ENCODE measurements at places on chromosomes 6 and 20.

DNA sequence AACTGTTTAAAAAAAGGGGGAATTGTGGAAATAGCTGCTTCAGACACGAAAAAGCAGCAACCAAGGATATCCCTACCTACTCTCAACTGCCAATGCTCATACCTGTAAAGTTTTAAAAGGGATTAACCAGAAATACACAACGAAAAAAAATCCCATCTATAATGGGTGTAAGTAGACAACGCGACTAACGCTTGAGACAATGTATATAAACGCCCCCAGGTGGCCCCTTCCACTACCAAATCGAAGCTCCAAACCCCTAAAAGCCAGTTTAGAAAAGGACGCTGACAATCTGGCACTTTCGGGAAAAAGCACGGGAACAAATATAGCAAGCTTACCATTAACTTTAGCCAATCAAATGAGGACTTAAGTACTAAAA lies 94.5 kb upstream of the BTN3A2 start:
- no peak for DNase-seq

- no peak for DNase-seq
Observed at GRCh38 chr20:41956338-41957074, 338.3 kb upstream of the CHD6 start.

DNA sequence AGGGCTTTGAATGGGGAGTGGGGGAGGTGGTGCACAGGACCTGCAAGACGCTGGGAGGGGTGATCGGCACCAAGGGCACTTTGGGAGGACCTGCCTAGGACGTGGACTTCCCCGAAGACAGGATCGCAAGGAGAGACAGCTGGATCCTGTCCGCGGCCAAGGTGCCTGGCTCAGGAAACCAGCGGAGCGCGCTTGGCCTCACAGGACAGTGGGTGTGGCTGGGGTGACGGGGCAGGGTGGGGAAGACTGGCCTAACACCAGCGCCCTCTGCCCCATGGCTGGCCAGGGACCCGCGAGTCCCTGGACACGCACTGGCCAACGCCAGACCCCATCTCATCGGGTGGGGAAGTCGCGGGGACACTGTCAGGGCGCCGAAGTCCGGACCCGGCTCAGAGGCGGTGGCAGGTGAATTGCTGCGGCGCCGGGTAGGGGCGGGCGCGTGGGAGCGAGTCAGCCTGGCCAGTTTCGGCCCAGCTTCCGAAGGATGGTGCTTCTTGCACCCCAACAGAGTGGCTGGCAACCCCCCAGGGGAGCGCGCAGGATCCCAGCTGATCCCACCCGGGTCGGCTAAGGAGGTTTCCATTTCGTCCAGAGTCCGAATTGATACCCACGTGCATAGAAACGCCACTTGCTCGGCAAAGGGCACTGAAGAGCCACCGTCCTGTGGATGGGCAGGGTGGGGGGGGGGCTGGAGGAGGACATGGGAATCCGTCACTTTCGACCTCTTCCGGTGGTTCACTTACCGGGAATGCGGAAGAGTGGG lies 785 bp upstream of the THBD start:
- no peak for DNase-seq

GRCh38 chr6:79461205-79461604 lies 76.0 kb downstream of the LCA5 start:
- no peak for DNase-seq

- DNase-seq = no peak
Observed at GRCh38 chr20:6956056-6956455, 188.6 kb downstream of the BMP2 start.

GRCh38 chr20:8033151-8033841 lies 13.7 kb upstream of the TMX4 start:
- DNase-seq = no peak

DNA sequence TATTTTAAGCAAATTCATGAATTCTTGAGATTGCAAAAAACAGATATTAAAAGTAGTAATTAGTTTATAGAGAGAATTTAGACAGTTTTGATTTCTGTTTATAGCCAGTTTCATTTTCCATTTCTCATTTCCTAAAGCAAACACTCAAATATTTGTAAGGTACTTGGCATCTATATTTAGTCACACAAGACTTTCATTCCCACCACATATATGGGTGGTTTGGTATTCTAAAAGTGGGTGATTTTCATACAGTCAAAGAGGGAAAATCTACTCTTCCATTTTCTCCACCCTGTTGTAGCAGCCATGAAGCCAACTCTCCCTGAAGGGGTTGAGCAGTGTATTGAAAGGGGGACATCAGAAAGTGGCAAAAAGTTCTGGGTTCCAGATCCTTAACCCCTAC lies 181.1 kb upstream of the SUPT3H start:
- DNase-seq = no peak

DNA sequence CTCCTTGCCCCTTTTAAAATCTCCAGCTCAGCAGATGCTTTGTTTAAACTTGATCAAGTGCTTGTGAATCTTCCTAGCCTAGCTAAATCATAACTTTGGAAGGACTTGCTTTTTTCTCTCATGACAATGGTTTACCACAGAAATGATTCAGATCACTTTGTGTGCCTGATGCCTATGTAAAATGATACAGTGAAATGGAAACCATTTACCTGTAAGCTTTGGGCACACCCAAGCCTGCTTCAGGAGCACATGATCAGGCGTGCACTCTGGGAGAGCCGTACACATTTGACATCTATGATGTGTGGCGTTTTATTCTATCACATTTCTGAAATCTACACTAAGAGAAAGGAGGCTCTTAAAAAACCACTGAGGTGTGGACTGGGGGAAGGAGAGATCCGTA lies 41.1 kb downstream of the PTPN1 start:
- DNase-seq = no peak

DNA sequence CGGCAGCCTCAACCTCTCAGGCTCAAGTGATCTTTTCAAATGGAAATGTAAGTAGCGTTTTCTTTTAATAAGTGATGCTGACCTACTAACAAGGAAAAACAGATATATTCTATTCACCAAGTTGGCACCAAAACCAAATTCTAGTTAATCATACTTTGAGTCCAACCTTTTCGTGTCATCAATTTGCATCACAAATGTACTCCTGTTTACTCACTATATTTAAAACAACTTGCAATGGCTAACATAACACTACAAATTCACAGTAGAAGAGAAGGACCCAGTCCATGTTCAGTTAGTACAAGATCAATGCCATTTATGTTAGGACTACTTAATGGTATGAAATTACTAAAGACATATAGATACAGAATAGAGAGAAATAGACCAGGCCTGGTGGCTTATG lies 50.0 kb downstream of the MDN1 start:
- no peak for DNase-seq

- DNase-seq = no peak
Observed at GRCh38 chr6:160730911-160731310, 28.9 kb downstream of the PLG start.

GRCh38 chr6:62721408-62721807 lies 435.4 kb upstream of the KHDRBS2 start:
- DNase-seq = no peak

- no peak for DNase-seq
Observed at GRCh38 chr6:154267508-154268106, 89.0 kb downstream of the IPCEF1 start.

GRCh38 chr6:139636391-139636790 lies 261.9 kb upstream of the CITED2 start:
- no peak for DNase-seq

Data from stimulated activated CD4-positive, alpha-beta T cell treated with anti-CD3 and anti-CD28 coated beads, Interleukin-12 subunit alpha, Interleukin-12 subunit beta, amount 100 ng/mL, for 48 hours (primary cell).